ENCODE measurements at places on chromosomes 2 and 18. TPM values are rescaled to one million over a fixed set of nuclear protein-coding genes. Genes with fewer than 3 reads are reported as not detected.

IL36A gene
- total RNA-seq, result not detected

TUBB8B gene
- total RNA-seq, result 0.22 TPM

DNA sequence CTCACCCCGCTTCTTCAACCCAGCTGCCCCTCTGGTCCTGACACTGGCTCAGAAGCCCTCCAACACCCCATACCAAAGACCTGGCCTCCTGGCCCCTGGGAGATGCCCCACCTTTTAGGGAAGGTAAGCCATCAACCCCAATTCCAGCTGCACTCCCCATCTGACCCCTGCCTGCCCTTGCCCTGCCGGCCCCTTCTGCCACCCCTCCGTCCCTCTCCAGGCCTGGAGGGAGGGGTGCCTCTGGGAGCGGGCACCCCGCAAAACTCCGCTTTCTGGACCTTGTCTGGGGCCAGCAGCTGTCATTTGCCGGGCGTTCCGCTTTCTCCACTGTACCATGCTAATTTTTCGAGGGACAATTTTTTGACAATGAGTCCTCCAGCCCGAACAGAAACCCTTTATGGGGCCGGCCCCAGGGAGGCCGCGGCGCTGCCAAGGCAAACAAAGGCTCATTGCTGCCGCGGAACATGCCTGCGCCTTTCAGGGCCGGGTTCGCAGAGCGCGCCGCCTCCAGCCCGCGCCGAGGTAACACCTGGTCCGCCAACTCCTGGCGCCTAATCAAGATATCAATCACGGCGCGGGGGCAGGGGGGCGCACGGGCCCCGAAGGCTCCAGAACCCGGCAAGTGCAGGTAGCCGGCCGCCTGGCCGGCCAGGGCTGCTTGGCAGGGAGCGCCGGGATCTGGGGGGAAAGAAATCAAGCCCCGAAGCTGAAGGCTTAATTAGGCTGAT lies 96.0 kb downstream of the INHBB start:
- no peak for ATAC-seq

MYO7B gene
- total RNA-seq, result 0.19 TPM

GRCh38 chr2:72969706-72970105 lies 52.4 kb downstream of the EMX1 start:
- no peak for ATAC-seq

KRTCAP3 gene
- 2.6 TPM for total RNA-seq

TBC1D8 gene
- 0.45 TPM for total RNA-seq

GRCh38 chr18:685438-685837 lies 27.0 kb downstream of the ENOSF1 start:
- ATAC-seq, result no peak

DNA sequence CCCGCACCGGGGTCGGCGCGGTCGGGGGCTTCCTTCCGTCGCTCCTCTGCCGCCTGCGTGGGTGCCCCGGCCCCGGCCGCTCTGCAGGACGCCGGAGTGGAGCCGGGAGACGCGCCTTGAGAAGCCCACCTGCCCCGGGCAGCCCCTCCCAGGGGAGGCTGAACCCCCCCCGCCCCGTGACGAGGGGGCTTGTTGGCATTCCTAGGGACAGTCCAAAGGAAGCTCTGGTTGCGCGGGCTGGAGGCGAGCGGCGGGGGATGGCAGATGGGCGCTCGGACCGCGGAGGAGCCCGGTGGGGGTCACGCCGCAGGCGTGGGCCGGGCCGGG lies 133.5 kb upstream of the MGAT5 start:
- no peak for ATAC-seq

- no peak for ATAC-seq
These were observed 1.5 kb downstream of the PROM2 start for GRCh38 chr2:95275601-95276243.

DNA sequence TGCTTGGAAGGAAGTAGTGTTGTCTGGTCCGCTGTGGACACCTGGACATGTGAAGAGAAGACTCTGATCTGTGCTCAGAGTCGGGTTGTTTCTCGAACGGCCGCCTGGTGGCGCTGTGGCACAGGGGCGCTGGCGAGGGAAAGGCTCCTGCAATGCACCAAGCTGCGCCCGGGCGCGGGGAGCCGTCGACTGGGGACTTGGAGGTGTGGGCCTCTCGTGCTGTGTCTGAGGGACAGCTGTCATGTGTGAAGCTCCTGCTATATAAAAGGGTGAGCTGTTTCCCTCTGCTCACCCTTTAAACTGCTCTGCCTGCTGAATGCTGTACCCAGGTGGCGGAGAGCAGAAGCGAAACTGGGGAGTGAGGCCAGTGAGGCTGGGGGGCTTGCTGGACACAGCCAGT lies 44.0 kb downstream of the GNAL start:
- ATAC-seq, result peak; percentile 77
